Activated naive CD8-positive, alpha-beta T cell treated with anti-CD3 and anti-CD28 coated beads, Interleukin-2, amount 10 ng/mL, durations not matched to agents 7 days and 5 days (primary cell): ENCODE measurements at places on chromosomes 6 and 20. TPM values are rescaled to one million over a fixed set of nuclear protein-coding genes. Genes with fewer than 3 reads are reported as not detected.

- H3K36me3 ChIP-seq = peaks cover 2% of the 10 kb centered on the region
- H3K4me1 ChIP-seq = no peaks in the 10 kb centered on the region
Measured at GRCh38 chr20:45337367-45338120, 10.7 kb downstream of the SDC4 start.

- no peak for DNase-seq
- H3K4me3 ChIP-seq = no peak overlapping the region
- H3K36me3 ChIP-seq = no peaks in the 10 kb centered on the region
Measured at GRCh38 chr6:15874326-15874725, 211.5 kb upstream of the DTNBP1 start.

DNA sequence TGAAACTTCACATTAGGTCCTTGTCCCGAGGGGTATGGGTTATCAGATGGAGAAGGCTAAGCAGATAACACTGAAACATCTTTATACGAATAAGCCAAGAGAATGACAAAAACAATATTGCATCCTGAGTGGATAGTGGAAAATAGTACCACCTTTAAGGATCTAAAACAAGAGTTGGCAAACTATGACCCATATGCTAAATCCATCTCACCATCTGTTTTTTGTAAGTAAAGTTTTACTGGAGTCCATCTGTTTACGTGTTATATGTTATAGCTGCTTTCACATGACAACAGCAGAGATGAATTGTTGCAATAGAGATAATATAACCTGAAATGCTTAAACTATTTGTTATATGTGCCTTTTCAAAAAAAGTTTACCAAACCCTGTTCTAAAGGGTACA lies 76.1 kb upstream of the TRDN start:
- H3K27me3 ChIP-seq = no peaks in the 10 kb centered on the region
- H3K4me3 ChIP-seq = no peak overlapping the region

GRCh38 chr20:41367393-41367695 lies 726 bp upstream of the EMILIN3 start:
- H3K27me3 ChIP-seq = peaks cover 45% of the 10 kb centered on the region
- H3K27ac ChIP-seq = no peak overlapping the region
- no peak for DNase-seq
- H3K36me3 ChIP-seq = peaks cover 4% of the 10 kb centered on the region
- peak overlapping the region; percentile 67 for H3K4me3 ChIP-seq

GRCh38 chr6:169571123-169571962 lies 130.5 kb downstream of the WDR27 start:
- H3K36me3 ChIP-seq = peaks cover 3% of the 10 kb centered on the region
- H3K4me3 ChIP-seq = no peak overlapping the region
- no peak overlapping the region for H3K27ac ChIP-seq

DNA sequence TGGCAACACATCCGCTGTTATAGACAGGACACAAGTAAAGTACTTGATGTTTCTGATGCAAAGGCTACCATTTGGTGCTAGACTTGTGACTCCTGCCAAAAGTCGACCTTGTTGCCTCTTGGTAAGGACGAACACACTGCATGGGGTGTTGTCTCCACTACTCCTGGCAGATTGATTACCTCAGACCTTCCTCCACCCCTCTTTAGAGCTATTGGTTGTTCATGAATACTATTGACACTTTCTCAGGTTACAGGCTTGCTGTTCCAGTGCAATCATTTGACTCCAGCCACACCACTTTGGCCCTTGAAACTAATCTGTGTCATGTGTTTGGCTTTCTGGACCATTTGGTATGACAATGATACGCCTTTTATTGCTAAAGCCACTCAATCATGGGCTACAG lies 62.3 kb downstream of the TRMT11 start:
- no peak overlapping the region for H3K4me3 ChIP-seq
- no peak overlapping the region for H3K27ac ChIP-seq
- no peak for DNase-seq
- no peaks in the 10 kb centered on the region for H3K4me1 ChIP-seq

- H3K4me1 ChIP-seq = no peaks in the 10 kb centered on the region
- DNase-seq = no peak
- H3K27me3 ChIP-seq = no peaks in the 10 kb centered on the region
- H3K36me3 ChIP-seq = no peaks in the 10 kb centered on the region
Measured at GRCh38 chr6:93779086-93779841, 359.9 kb upstream of the EPHA7 start.

- no peak overlapping the region for H3K4me3 ChIP-seq
- DNase-seq = no peak
- no peaks in the 10 kb centered on the region for H3K4me1 ChIP-seq
- H3K27me3 ChIP-seq = no peaks in the 10 kb centered on the region
- no peak overlapping the region for H3K27ac ChIP-seq
Measured at GRCh38 chr6:8268606-8269005, 166.3 kb upstream of the EEF1E1 start.

DNA sequence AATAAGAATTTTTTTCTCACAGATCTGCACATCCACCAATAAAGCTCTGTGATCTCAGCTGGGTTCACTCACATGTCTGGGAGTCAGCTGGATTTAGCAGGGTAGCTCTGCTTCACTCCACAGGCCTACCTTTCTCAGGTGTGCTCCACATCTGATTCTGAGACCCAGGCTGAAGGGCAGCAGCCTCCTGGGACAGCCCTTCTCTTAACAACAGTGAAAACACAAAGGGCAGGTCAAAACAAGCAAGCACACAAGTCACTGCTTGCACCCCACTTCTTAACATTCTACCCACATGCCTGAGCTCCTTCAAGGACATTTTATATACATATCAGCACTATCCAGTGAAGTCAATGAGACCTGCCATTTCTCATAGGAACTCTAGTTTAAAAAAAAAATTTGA lies 96.0 kb upstream of the MAP3K4 start:
- H3K36me3 ChIP-seq = no peaks in the 10 kb centered on the region
- H3K4me3 ChIP-seq = no peak overlapping the region
- peaks cover 9% of the 10 kb centered on the region for H3K27me3 ChIP-seq
- H3K4me1 ChIP-seq = no peaks in the 10 kb centered on the region
- DNase-seq = no peak
- H3K27ac ChIP-seq = no peak overlapping the region

DNA sequence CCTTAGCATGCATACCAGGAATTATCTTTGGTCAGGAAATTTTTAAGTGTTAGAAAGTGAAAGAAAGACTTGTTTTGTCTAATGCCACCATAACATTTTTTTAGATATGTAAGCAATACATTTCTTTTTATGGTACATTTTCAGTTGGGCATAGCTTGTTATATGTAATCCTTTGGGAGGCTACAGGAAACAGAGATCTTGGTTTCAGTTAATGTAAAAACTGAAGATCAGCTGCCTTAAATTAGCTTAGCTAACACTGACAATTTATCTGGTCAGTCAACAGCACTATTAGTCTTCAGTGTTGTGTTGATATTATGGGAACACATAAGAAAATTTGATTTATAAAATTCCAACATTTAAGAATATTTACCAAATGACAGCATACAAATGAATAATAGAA lies 78.6 kb upstream of the SMIM8 start:
- H3K36me3 ChIP-seq = peaks cover 34% of the 10 kb centered on the region
- no peak overlapping the region for H3K4me3 ChIP-seq
- no peak overlapping the region for H3K27ac ChIP-seq
- no peaks in the 10 kb centered on the region for H3K4me1 ChIP-seq

- H3K4me3 ChIP-seq = no peak overlapping the region
- DNase-seq = peak; percentile 78
- H3K27ac ChIP-seq = no peak overlapping the region
- peaks cover 2% of the 10 kb centered on the region for H3K36me3 ChIP-seq
- no peaks in the 10 kb centered on the region for H3K27me3 ChIP-seq
Measured at GRCh38 chr6:89610149-89610642, 28.4 kb downstream of the LYRM2 start.

LAMA5 gene
- total RNA-seq = 0.54 TPM

RNF217 gene
- total RNA-seq = 0.08 TPM

SIGLEC1 gene
- total RNA-seq = 0.25 TPM

CGA gene
- total RNA-seq = not detected

TMEM170B gene
- total RNA-seq = 1.6 TPM
